ENCODE measurements at places on chromosomes 7 and 10.

GRCh38 chr7:23472046-23472445 lies 1.8 kb upstream of the IGF2BP3 start:
- DNase-seq: no peak

DNA sequence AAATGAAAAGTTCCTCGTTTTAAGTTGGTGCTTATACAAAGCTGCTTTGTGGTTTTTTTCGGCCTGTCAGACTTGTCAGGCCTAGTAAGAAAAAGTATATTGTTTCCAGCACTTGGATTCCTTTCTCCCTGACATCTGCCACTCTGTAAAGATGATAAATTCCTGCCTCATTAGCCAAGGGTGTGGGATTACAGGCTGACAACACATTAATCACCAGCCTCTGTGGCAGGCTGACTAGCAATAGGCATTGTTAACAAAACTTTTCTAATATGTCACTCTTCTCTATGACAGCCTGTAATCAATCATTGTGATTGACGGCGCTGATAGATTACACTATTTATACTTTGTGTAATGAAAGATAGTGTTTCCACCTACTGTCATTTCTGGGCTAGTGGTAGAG lies 682.5 kb downstream of the LRMDA start:
- DNase-seq: peak; percentile 87

DNA sequence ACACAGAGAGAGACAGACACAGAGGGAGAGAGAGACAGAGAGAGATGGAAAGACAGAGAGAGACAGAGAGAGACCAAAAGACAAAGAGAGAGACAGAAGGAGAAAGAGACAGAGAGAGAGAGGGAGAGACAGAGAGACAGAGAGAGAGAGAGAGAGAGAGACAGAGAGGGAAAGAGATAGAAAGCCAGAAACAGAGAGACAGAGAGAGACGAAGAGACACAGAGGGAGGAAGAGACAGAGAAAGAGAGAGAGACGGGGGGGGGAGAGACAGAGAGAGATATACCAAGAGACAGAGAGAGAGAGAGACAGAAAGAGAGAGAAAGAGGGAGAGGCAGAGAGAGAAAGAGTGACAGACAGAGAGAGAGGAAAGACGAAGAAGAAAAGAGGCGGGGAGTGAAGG lies 10.2 kb downstream of the VSTM4 start:
- DNase-seq: no peak

- no peak for DNase-seq
Observed at GRCh38 chr7:100122067-100122466, 2.6 kb downstream of the CNPY4 start.

DNA sequence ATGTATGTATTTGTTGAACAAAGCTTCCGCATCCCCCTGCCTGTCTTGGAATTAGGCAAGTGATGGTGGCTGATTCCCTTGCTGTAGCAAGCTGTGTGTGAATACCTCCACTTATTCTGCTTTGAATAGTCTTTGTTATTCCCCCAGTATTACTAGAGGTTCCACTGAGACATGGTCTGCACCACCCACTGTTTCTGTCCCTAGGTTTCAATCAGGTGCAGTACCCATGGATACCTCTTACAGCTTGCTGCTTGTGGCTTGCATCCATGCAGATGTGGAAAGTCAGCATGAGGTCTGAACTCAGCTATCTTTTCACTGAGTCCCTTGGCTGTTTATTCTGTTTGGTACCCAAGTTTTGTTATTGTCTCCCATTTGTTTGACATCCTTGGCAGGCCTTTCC lies 447.4 kb downstream of the GRM8 start:
- no peak for DNase-seq

DNA sequence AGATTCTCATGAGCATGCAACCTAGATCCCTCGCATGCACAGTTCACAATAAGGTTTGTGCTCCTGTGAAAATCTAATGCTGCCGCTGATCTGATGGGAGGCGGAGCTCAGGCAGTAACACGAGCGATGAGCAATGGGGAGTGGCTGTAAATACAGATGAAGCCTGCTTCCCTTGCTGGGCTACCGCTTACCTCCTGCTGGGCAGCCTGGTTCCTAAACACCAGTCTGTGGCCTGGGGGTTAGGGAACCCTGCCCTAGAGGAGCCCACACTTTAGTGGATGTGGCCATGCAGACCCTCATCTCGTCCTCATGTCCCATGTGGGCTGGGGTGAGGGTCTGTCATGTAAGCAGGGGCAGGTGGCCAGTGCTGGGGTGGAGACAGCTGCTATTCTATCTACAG lies 417.6 kb downstream of the GLRX3 start:
- peak; percentile 42 for DNase-seq

DNA sequence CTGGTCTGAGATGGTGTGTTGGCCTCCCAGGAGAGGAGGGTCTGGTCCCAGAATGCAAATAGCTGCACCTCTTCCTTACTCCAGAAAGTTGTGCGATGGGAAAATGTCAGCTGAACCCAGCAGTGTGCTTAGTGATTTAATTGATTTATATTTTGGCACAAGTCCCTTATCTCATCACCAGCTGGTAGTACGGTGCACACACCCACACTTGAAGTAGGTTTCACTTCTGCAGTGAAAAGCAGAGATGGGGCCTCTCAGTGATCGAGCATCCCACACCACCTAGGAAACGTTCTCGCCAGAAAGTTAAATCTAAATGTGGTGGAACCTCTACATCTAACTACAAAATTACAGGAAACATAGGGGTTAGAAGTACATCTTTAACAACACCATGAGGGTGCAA lies 80.4 kb downstream of the UBE3C start:
- peak; percentile 4 for DNase-seq

GRCh38 chr10:127886371-127887051 lies 6.2 kb downstream of the CLRN3 start:
- no peak for DNase-seq

GRCh38 chr7:44891372-44891771 lies 6.0 kb upstream of the PURB start:
- DNase-seq: no peak

DNA sequence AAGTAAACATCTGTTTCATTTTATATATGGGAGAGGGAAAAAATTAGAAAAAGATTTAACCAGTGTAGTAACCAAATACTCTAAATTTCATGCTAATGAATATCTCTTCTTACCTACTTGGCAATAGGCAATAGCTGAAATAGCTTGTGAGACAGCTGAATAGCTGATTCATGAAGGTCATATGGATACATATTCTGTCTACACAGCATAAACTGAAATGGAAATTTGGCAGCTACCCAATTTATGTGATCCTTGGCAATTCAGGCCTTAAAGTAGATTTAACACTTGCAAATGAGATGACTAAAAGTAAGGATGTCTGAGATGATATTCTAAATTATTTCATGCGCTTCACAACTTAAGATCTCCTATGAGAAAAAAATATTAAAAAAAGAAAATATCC lies 261.2 kb upstream of the SEMA3A start:
- DNase-seq: peak; percentile 79

DNA sequence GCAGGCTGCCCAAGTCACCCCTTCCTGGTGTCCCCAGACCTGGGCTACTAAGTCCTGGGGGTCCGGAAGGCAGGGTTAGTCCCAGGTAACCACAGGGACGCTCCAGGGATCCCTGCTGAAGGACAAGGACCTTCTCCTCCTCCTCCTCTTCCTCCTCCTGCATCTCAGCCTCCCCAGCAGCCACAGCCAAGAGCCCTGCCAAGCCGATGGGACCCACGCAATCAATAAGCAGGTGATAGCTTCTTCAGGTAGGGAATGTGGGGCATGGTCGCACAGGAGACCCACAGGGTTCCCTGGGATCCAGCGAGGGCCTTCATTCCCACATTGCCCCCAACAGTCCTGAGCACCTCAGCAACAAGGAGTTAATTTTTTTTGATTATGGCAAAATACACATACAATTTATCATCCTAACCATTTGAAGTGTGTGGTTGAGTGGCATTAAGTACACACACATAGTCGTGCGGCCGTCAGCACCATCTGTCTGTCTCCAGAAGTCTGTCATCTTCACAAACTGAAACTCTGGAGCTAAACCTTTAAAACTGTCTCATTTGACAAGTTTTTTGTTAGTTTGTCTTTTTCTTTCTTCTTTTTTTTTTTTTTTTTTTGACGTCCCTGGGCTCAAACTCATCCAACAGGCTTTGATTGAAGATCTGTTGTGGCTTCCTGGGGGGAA lies 12.1 kb downstream of the CRYGN start:
- peak; percentile 66 for DNase-seq

DNA sequence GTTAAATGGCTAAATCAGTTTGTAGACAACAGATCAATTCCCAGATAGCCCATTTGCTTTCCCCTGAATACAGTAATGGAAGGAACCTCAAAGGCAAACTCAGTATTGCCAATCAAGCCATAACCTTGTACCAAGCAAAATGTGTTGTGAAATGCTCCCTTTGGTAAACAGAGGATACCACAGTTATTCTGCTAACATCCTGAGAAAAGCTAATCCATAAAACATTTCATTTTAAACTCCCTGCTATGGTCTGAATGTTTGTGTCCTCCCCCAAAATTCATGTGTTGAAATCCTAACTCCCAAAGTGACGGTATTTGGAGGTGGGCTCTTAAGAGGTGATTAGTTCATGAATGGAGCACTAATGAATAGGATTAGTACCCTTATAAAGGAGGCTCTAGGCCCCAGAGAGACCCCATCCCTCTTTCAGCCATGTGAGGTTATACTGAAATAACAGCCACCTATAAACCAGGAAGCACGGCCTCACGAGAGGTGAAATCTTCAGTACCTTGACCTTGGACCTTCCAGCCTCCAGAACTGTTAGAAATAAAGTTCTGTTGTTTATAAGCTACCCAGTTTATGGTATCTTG lies 89.3 kb upstream of the RNF148 start:
- DNase-seq: no peak

DNA sequence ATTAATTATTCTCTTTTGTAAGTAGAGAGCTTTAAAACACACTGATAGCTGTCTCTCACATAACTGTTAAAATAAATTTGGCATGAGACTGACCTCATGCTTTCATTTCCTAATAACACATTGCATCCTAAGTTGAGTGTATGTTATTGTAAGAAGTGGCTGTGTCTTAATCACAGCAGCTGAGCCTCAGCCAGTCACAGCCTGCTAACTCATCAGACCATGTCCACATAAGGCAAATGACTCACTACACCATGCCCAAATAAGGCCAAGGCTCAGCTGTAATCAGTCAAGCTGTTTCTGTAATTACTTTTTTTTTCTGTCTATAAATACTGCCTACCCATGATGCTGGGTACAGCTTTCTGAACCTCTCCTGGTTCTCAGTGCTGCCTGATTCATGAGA lies 860.9 kb downstream of the XPNPEP1 start:
- DNase-seq: peak; percentile 5

- no peak for DNase-seq
Observed at GRCh38 chr10:69303632-69304051, 25.3 kb downstream of the HK1 start.

DNA sequence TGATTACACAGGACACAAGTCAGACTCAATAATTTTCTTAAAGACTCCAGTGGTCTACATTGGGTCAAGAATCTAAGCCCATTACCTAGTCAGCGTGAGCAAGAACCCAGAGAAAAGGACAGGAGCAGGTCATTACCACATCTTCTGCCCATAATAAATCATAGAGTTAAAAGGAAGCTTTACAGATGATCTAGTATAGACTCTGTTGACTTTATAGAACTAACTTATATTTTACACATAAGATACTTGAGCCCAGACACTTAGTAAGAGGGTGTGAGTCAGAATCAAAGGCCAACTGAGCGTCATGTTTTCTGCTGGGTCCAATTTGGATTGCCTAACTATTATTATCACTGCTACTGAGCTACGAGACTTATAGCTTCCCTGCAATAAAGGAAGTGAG lies 206.1 kb upstream of the NPSR1 start:
- no peak for DNase-seq

- DNase-seq: no peak
Observed at GRCh38 chr7:108104324-108104723, 25.8 kb downstream of the LAMB4 start.

DNA sequence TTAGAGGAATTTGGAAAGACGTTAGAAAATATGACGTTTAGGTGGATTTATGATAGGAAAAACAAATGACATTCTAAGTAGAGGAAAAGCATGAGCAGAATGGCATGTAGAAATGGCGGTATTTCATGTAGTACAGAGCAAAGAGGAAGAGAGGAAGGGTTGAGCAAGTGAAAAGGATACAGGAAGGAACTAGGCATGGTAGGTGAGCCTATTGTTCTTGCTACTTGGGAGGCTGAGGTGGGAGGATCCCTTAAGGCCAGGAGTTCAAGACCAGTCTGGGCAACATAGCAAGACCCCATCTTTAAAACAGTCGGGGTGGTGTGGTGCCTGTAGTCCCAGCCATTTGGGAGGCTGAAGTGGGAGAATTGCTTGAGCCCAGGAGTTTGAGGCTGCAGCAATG lies 1.2 kb downstream of the GTPBP10 start:
- no peak for DNase-seq

DNA sequence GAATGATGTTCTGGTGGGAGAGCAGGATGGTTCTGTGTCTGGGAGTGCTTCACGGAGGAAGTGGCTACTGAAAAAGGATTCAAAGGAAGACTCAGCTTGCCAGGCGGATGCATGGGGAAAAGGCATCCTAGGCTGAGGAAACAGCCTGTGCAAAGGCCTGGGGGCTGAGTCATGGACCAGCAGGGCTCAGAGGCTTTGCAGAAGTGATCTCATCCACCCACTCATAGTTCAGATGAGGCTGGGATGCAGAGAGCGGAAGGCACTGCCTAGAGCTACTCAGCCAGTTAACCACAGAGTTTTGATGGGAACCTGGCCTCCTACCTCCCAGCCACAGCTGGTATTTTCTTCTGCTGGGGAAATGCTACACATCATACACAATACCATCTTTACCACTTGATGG lies 15.8 kb upstream of the ADAMTS14 start:
- DNase-seq: no peak

- no peak for DNase-seq
Observed at GRCh38 chr7:93646538-93646937, 72.0 kb upstream of the CALCR start.

All from NCI-H2171 treated with DMSO at 0.1 percent for 48 hours (cell line).